NCI-H1105 (cell line): ENCODE measurements at places on chromosomes 1 and 21.

GRCh38 chr1:35659589-35659988, 18.3 kb upstream of the PSMB2 start:
- DNase-seq, result no peak

GRCh38 chr1:7641587-7642417, 129.3 kb upstream of the VAMP3 start:
- no peak for DNase-seq

- DNase-seq, result no peak
Observed at GRCh38 chr21:42575111-42575510, 61.5 kb downstream of the SLC37A1 start.

DNA sequence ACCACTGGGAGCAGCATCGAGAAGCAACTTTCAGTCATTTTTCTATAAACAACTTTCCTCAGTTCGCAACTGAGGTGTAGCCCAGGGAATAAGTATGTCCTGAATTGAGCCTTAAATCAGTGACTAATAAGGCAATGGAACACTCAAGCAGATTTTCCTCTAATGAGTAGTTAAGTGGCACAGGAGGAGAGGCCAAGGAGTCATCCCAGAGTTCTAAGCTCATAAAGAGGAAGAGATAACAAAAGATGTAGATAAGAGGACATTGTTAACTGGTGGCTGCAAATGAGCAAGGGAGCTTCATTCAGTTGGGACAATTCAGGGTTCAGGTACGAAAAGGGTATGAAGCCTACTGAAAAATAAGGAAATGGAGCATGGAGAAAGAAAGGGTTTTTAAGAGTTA, 64.5 kb downstream of the LRRC40 start:
- no peak for DNase-seq

DNA sequence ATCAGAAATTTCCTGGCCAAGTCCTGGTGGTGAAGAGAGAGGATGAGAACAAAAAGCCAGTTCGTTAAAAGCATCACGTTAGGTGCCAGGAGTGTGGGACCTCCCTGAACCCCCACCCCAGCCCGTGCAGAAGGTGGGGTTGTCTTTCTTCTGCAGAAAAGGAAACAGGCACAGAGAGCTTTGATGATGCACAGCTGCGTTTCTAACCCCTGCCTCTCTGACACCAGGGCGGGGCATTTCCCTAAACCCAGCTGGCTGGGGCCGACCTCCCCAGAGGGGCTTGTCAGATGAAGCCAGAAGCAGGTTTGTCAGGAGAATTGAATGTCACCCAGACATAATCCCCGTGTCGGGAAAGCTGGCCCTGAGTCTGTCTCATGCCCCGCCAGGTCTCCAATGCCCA, 189.3 kb upstream of the EDN2 start:
- no peak for DNase-seq

DNA sequence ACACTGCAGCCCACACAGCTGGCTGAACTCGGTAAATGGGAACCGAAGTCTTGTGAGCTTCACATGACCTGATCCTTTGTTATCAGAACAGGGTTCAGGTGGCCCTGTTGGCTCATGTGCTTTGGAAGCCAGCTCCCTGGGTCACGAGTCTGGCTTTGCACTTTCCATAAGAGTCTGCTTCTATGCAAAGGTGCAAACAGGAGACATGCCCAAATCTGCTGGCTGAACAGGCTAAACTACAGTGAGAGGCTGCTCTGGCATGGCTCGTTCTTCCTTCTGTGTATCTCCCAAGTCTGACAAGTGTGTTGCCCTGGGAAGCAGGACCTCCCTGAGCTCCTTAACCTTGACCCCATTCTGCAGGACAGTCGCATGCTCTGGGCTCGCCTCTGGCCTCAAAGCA, 549.6 kb downstream of the KIF26B start:
- DNase-seq, result no peak

GRCh38 chr21:45302082-45303061, 14.7 kb upstream of the POFUT2 start:
- no peak for DNase-seq

- no peak for DNase-seq
Observed at GRCh38 chr1:208868554-208868953, 624.4 kb upstream of the PLXNA2 start.

- no peak for DNase-seq
Observed at GRCh38 chr21:46459024-46459355, 299 bp downstream of the DIP2A start.

DNA sequence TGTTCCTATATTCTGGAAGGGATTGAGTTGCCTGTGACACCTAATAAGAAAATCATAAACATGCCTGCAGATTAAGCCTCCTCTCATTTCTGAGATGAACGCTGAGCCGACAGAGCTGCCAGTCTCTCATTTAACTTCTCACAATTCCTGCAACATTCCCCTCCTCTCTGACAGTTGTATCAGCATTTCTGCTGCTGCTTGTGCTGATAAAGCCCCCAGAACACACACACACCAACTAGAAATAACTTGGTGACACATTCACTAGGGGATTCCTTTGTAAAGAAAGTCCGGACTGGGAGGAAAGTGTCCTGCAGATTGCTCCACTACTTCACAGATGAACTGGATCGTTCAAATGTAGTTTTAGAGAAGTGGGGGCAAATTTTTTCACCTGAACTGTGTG, 437.3 kb downstream of the PLA2G4A start:
- no peak for DNase-seq

DNA sequence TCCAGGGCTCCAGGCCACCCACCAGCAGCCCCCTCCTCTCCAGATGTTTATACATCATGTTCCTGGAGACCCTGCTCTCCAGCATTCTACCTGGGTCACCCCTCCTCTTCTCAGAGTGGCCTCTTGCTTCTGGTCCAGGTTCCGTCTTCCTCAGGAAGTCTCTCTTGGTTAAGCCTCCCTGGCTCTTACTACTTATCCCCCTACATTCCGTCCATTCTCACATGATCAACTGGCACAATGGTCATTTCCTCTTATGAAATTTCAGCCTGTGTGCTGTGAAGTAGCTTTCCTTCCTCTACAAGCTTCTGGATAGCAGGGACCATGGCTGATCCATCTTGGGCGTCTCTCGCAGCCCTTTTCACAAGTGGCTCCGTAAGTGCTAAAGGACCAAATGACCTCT, 33.9 kb upstream of the ATP2B4 start:
- DNase-seq, result no peak

- no peak for DNase-seq
Observed at GRCh38 chr1:248824701-248825100, 1.0 kb downstream of the SH3BP5L start.

GRCh38 chr1:198387587-198387986, 152.9 kb downstream of the ATP6V1G3 start:
- DNase-seq, result no peak

- DNase-seq, result no peak
Observed at GRCh38 chr1:4974981-4975685, 320.7 kb downstream of the AJAP1 start.

GRCh38 chr1:21337454-21337927, 47.2 kb upstream of the ECE1 start:
- DNase-seq, result no peak

GRCh38 chr1:239795304-239795703, 296.4 kb upstream of the FMN2 start:
- DNase-seq, result no peak

DNA sequence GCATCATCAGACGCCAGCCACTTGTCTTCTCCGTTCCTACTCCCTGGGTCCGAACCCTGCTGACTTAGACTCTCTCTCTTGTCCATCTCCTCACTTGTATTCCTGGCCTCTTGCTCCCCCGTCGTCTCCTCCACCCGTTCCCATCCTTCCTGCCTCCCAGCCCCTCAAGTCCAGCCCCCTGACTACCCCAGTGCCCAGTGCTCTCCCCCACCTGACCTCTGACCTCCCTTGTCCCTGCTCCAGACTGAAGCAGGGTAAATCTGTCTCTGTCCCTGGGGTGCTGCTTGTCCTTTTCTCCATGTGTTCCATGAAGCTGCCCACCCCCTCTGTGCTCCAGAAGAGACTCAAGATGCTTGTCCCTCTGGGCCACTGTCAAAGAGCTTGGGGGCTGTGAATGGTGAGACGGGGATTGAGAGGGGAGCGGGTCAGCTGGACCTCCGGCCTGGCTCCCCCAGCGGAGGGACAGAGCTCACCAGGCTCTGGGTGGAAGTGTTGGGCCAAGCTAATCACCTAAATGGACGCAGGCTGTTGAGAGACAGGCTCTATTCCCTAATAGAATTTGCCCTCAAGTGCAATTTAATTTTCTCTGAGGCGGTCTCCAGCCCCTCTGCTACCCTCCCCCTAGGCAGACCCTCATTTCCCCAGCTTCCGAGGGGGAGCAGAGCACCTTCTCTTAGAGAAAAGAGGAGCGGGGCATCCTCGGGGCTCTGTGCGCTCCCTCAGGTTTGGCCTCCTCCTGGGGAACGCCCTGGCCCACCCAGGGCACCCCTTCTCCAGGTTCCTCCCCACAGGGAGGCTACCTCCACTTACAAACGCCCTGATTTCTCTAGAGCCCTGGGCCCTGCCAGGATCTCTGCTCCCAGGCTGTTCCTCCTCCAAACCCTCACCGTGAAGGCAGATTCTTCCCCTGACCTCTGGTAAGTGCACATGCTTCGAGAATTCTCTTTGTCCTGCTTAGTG, 11.0 kb upstream of the LHX4 start:
- no peak for DNase-seq

DNA sequence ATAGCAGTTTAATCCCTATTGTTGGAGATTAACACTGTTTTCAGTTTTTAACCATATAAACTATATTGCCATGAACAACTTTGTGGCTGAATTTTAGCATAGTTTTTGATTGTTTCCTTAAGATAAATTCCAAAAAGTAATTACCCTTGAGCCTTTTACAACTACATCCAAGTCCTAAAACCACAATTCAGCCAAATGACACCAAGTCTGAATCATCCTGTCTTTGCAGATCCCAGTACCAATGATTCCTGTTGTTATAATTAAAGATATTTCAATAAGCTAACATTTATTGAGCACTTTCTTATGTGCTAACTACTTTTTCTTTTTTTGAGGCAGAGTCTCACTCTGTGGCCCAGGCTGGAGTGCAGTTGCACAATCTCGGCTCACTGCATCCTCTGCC, 35.6 kb downstream of the IL23R start:
- DNase-seq, result no peak

- no peak for DNase-seq
Observed at GRCh38 chr1:232456714-232457113, 173.2 kb downstream of the SIPA1L2 start.

DNA sequence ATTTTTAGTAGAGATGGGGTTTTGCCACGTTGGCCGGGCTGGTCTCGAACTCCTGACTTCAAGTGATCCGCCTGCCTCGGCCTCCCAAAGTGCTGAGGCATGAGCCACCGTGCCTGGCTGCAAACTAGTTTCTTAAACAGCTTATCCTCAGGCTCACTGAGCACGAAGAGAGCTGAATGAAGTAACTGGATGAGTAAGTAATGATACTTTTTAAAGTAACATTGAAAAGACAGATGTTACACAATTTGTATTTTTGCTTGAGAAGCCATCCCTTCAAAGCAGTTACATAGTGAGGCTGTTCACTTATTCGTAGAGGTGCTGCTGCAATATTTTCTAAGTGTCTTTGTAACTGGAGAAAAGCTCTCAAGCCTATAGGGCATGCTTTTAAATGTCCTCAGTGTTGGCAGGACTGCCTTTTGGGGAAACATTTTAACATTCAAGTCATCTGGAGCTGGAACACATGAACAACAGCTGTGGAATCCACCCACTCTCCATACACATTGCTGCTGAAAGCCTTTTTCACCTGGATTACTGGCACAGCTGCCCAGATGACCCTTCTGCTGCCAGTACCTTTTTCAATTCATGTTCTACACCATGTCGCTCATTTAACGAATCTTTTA, 2.7 kb upstream of the YBX1 start:
- DNase-seq, result no peak

DNA sequence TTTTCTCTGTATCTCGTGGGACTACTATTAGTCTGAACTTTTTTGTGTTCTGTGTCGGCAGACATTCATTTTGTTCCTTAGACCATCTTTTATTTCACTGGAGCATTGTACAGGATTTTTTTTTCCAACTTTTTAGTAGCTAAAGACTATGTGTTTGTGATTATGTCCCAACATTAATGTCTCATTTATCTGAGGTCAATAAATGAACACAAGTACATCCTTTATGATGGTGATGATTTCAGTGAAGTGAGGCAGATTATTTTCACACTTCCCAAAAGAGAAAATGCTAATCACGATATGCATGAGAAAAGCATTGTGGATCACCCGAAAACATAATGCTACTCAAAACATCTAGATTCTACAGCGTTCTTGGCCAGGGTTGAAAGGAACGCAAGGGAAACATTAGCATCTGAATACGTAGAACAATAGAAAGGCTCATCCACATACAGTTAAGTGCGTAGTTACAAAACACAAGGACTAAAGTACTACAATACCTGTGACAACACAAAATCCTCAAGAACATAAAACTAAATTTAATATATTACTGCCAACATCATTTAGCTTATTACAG, 981.7 kb upstream of the NCAM2 start:
- DNase-seq, result no peak

DNA sequence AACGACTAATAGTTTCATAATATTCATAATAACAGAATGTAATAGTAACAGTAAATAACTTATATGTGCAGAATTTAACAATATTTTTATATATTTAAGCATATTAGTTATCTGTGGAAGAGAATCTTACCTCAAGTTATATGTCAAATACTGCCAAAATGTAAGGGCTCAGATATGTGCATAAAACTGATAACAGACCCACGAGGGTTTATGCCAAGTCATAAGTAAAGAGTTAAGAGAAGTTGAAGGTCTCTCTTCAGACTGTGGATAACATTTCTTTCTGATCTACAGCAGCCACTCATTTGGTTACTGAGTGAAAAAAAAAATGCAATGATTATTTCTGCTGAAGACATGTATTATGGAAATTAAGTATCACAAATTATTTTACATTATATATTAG, 1167.8 kb upstream of the NCAM2 start:
- DNase-seq, result no peak

DNA sequence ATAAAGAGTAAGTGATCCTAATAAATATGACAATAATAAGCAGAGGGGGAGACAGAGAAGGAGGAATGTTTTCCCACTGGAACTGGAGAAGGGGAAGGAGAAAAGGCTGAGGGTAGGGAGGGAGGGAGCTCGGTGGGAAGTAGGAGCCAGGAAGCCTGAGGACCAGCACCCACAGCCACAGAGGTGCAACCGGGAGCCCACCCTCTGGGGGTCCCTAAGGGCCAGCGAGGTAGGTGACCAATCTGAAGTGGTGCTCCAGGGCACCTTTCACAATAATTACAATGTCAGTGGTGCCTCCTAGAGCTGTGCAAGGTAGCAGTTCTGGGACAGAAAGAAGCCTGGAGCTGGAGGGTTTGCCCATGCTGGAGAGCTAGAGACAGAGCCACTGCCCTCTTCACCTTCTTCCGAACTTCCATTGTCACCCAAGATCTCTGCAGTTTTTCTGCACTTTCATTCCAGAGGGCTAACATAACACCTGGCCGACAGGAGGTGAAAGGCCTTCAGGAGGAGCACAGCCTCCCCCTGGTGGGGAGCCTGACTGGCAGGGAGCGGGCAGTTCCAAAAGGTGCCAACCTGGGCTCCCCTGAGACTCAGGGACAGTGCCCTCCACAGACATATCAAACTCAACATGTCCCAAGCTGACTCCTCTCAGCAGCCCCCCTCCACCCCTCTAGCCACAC, 4.1 kb upstream of the AHCYL1 start:
- no peak for DNase-seq

- DNase-seq, result no peak
Observed at GRCh38 chr1:150549496-150550221, 451 bp downstream of the ADAMTSL4 start.
